Cortex of kidney (tissue), 1 donor: ENCODE measurements at places on chromosomes 2 and 18.

- DNase-seq: no peak
These were observed 254.0 kb downstream of the MEIS1 start for GRCh38 chr2:66688951-66689350.

DNA sequence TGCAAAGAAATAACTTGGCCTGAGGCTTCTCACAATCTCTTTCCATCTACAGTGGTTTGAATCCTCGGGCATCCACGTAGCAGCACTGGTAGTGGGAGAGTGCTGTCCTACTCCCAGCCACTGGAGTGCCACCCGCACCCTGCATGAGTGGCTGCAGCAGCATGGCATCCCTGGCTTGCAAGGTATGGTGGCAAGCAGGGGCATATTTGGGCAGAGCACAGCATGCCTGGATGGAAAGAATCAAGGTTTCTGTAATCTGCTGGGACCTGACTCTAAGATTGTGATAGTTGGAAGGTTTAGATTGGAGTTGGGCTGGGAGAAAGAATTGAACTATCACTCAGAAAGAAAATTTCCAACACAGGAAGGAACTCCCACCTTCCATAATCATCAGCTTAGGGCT is 4.0 kb downstream of the CAD start:
- no peak for DNase-seq

DNA sequence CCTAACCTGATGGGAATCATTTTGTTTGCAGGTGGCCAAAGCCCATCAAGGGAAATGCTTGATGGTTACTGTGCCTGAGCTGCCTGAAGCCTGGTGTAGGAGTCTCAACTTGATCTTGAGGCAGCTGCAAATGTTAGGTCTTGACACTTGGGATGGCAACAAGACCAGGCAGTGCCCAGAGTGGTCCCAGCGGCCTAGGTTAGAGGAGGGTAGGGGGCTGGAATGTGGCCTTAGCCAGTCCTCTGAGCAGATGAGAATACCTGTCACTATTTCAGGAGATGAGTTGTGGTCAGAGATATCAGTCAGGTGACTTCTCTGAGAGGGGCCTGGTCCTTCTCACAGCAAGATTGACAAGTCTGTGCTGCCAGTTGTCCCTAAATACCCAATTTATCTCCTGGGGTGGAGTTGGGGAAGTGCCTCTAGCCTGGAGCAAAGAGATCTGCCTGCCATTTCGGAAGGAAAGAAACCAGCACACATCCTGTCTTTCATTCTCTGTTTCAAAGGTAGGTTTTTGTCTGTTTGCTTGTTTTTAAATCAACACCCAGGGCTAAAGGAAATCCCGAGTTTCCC is 13.4 kb downstream of the SPTBN1 start:
- no peak for DNase-seq

- no peak for DNase-seq
These were observed 9.9 kb downstream of the GLI2 start for GRCh38 chr2:120745420-120746111.

DNA sequence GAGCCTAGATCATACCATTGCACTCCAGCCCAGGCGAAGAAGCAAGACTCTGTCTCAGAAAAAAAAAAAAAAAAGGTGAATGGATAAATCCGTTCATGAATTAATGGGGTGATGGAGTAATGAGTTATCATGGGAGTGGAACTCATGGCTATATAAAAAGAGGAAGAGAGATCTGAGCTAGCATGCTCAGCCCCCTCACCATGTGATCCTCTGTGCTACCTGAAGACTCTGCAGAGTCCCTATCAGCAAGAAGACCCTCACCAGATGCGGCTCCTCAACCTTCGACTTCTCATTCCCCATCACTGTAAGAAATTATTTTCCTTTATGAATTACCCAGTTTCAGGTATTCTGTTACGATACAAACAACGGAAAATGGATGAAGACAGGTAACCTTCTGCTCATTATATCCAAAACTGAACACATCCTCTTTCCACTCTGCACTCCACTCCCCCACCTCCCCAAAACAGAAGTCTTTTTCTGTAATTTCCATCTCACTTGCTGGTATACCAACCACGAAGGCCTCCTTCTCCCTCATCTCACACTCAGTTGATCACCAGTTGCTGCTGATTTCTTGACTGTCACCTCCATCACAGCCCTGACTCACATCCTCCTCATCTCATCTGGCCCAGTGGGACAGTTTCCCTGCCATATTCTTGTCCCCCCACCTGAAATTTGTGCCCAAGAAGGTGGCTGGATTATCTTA is 8.8 kb downstream of the RETREG2 start:
- no peak for DNase-seq

- DNase-seq: no peak
These were observed 18.6 kb upstream of the PEX13 start for GRCh38 chr2:60998628-60999545.

DNA sequence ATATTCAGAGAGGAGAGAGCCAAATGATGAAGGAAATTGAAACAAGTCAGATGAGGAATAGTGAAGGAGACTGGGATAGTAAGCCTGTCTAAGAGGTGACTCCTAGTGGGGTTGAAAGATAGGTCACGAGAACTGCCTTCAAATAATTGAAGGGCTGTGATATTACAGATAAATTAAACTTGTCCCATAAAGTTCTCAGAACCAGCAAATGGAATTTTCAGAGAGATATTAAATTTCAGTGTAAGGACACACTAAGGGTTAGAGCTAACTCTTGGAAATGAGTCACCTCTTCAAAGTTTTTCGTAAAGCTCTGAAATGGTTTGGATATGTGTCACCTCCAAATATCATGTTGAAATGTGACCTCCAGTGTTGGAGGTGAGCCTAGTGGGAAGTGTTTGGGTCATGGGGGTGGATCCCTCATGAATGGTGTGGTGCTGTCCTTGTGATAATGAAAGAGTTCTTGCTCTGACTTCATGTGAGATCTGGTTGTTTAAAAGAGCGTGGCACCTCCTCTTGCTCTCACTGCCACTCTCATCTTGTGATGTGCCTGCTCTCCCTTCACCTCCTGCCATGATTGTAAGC is 87.3 kb downstream of the BABAM2 start:
- no peak for DNase-seq

GRCh38 chr2:109557309-109557708 is 56.5 kb downstream of the SEPTIN10 start:
- no peak for DNase-seq

- no peak for DNase-seq
These were observed 49.6 kb downstream of the PAX8 start for GRCh38 chr2:113228991-113229716.

GRCh38 chr2:96320728-96321622 is 4.1 kb upstream of the ITPRIPL1 start:
- no peak for DNase-seq

DNA sequence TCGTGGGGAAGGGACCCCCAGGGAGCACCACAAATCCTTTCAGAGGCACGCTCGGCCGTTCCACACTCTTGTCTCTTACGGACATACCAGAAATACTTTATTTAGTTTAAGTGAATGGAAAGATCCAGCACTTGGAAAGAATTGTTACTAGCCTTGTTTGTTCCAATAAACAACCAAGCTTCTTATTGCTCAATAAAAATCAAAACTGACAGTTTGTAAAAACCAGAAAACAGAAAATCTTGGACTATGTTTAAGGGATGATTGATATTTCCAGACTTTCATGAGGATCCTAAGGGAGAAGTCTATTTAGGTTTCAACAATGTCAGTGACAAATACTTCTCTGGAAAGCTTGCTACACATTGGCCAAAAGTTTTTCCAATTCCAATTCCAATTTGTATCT is 31.6 kb upstream of the CCBE1 start:
- no peak for DNase-seq

- DNase-seq: no peak
These were observed 413.3 kb upstream of the TRIB2 start for GRCh38 chr2:12303181-12304030.
